ENCODE measurements at places on chromosomes 4 and X. TPM values are rescaled to one million over a fixed set of nuclear protein-coding genes. Genes with fewer than 3 reads are reported as not detected.

CNKSR2 gene
- 19.9 TPM for total RNA-seq

EFHC2 gene
- total RNA-seq: 2.0 TPM

AWAT2 gene
- not detected for total RNA-seq

EXOC1L gene
- total RNA-seq: not detected

AREG gene
- 0.52 TPM for total RNA-seq

CDX4 gene
- not detected for total RNA-seq

MAGEB1 gene
- not detected for total RNA-seq

P2RY8 gene
- total RNA-seq: 131 TPM

MGARP gene
- not detected for total RNA-seq

BEND2 gene
- total RNA-seq: not detected

MAGEA6 gene
- total RNA-seq: not detected

ALB gene
- total RNA-seq: 0.88 TPM

GBA3 gene
- total RNA-seq: not detected

MID1 gene
- total RNA-seq: not detected

GUCY1A1 gene
- not detected for total RNA-seq

SLITRK2 gene
- not detected for total RNA-seq

UFSP2 gene
- total RNA-seq: 34.8 TPM

TMEM33 gene
- 40.1 TPM for total RNA-seq

CYLC1 gene
- not detected for total RNA-seq

SPANXD gene
- total RNA-seq: not detected

DRP2 gene
- total RNA-seq: not detected

CSAG3 gene
- not detected for total RNA-seq

NDUFB11 gene
- total RNA-seq: 50.6 TPM

STEEP1 gene
- total RNA-seq: 24.9 TPM

FAM9B gene
- not detected for total RNA-seq

Measured in naive thymus-derived CD8-positive, alpha-beta T cell (primary cell).